ENCODE measurements at places on chromosomes 5 and 9.

- DNase-seq, result no peak
Observed at GRCh38 chr5:134611515-134611914, 21.1 kb downstream of the SAR1B start.

GRCh38 chr5:58542709-58543108, 40.2 kb upstream of the RAB3C start:
- no peak for DNase-seq

DNA sequence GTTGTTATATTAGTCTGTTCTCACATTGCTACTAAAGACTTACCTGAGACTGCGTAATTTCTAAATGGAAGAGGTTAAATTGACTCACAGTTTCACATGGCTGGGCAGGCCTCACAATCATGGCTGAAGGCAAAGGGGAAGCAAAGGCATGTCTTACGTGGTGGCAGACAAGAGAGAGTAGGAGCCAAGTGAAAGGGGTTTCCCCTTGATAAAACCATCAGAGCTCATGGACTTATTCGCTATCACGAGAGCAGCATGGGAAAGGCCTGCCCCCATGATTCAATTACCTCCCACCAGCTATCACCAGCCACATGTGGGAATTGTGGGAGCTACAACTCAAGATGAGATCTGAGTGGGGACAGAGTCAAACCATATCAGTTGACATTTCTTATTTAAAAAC, 374.5 kb upstream of the RORB start:
- DNase-seq, result no peak

GRCh38 chr5:85077581-85077980, 692.9 kb upstream of the EDIL3 start:
- DNase-seq, result no peak

DNA sequence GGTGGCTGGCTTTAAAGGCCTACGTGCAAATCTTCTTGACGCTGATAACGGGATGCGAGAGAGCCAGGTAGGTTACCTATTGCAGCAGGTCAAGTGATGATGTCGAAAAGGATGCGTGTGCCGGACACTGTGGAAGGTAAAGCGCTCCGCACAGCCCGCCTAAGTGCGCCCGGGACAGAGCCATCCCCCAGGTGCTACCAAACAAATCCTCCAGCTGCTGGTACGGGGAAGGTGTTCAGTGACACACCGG, 245 bp upstream of the DNAJC25 start:
- DNase-seq, result no peak

GRCh38 chr5:140131967-140132409, 6.3 kb downstream of the IGIP start:
- no peak for DNase-seq

- no peak for DNase-seq
Observed at GRCh38 chr5:40033411-40033810, 608.6 kb upstream of the DAB2 start.

- no peak for DNase-seq
Observed at GRCh38 chr5:143720689-143721088, 91.3 kb upstream of the HMHB1 start.

GRCh38 chr9:89433826-89434225, 64.1 kb downstream of the SEMA4D start:
- DNase-seq, result no peak

- no peak for DNase-seq
Observed at GRCh38 chr5:10432059-10433008, 9.3 kb upstream of the ROPN1L start.

Data from stimulated activated CD4-positive, alpha-beta T cell treated with anti-CD3 and anti-CD28 coated beads, Interleukin-1b, Interleukin-23, amount 100 ng/mL, for 4 hours (primary cell).